Stimulated activated CD8-positive, alpha-beta memory T cell treated with anti-CD3 and anti-CD28 coated beads, Interleukin-15, amount 100 ng/mL, for 1 hour (primary cell): ENCODE measurements at places on chromosomes 5 and 9.

- no peak for DNase-seq
These were observed 9.9 kb downstream of the CLPTM1L start for GRCh38 chr5:1334831-1335539.

DNA sequence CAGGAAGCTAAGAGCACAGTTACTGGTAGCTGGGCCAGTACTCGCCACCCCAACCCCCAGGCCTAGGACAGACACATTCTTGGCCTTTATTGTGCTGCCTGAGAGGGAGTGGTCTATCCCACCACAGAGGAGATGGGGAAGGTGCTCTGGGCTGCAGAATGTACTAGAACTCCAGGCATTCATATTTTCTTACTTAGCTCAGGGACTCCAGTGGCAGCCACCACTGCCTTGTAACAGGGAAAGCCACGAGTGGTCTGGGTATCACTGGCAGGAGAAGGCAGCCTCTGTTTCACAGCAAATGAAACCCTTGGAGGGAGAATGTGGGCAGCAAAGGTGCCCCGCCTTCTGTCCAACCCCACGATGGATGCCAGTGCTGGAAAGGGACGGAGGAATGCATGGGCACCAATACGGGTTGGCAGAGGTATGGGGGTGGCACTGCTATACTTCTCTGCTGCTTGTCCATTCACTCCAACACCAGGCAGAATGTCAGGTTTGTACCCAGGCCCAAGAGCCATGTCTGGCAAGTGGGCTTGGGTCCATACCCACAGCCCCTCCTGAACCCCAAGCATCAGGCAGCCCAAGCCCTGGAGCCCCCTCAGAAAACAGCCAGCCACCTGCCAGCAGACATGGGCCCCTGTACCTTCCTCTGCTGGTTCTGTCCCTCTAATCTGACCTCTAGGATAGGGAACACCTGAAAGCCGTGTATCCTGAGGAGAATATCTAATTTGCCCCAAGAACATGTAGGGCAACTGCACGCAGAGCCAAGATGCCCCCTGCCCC lies 4.6 kb downstream of the SEPTIN8 start:
- no peak for DNase-seq

DNA sequence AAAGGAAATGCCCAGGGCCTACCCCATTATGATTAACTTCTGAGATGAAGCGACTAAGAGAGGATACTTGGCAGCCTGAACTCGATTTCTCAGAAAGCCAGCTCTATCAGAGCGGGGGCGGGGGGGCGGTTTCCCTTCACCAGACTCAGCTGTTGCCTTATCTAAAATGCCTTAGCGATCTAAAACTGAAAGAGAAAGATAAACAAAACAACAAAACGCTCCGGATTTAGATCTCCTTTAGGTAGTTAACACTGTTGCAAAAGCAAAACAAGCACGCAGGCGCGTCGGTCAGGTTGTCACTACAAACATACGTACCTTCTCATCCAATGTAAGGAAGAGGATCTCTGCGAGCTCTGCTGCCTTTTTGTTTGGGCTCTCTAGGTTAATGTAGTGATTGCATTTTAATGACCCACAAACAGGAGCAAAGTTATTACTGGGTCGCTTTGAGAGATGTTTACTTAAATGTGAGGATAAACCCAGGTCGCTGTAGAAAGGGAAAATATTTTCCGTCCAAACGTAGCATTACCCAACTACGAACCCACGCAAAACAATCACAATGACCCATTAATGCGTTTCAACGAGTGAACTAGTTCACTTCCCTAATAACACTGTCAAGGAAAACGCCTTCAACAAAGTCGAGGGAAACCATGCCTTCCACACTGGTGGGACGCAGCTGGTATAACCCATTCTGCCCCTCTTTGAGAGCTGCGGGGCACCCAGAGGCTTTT lies 982 bp downstream of the EPB41L4A start:
- DNase-seq = no peak

DNA sequence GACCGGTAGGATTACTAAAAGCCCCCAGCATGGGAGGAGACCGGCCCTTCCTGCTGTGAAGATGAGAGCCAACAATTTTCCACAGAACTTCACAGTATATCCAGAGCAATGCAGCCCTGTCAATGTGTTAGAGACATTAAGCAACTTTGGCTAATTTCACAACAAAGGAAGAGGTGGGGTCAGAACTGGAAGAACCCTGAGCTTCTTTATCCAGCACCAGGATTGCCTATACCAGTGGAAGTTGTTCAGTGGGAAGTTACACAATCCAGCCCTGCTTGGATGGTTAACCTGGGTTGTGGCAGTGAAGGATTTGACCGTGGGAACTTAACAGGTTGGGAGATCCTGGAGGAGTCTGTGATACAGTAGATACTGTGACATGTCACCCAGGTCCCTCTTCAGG lies 197.0 kb downstream of the FBN2 start:
- no peak for DNase-seq

GRCh38 chr9:134055981-134056461 lies 11.8 kb downstream of the BRD3 start:
- no peak for DNase-seq

DNA sequence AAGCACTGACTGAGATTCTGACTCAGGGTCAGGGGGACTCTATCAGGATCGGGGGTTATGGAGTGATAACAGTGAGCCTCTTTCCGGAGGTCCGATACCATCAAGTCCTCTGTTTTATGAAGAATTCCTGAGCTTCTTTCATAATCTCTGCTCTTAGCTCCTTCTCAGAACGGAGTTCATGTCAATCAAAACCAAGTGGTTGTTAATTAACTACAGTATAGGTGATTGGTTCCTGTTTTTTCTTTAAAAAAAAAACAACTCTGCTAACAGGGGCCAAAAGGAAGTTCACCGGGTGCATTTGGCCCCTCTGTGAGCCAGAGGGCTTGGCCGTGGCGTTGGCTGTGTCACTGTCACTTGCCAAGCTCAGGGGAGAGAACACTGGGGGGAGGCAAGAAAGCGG lies 4.0 kb downstream of the GFI1B start:
- DNase-seq = no peak
